Activated CD4-positive, CD25-positive, alpha-beta regulatory T cell treated with anti-CD3 and anti-CD28 coated beads, Interleukin-2, amount 50 U/mL, for 24 hours (primary cell): ENCODE measurements at places on chromosomes 5 and 9.

GRCh38 chr5:170614720-170615119, 110.9 kb downstream of the KCNIP1 start:
- ATAC-seq = peak; percentile 78

- ATAC-seq = no peak
Measured at GRCh38 chr9:4167728-4168127, 132.1 kb downstream of the GLIS3 start.

- ATAC-seq = no peak
Measured at GRCh38 chr9:103707181-103707580, 386.9 kb upstream of the SMC2 start.

DNA sequence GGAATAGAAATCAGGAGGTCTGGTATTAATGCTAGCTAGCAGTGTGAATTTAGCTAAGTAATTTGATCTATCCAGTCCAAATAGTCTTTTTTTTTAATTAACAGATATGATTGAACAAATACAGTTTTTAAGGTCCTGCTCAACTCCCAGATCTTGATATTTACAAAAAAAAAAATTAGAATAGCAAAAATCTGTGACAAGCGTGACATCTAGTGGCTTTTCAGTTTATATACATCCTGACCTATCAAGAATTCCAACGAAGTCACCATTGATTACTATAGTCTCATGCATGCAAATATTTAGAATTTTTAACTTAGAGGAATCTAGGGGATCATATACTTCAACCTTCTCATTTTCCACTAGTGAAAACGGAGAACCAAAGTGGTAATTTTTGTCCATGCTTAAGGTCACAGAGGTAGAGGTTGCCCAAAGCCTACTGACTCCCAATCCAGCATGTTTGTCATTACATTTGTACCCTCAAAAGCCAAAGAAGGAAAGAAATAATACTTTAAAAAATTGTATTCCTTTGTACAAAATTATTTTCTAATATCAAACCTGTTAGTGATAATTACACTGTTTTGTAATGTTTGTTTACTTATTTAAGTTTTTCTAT, 17.6 kb upstream of the TARS1 start:
- no peak for ATAC-seq
